Left cardiac atrium (tissue), 4 donors: ENCODE measurements at places on chromosomes 12 and 14. TPM values are rescaled to one million over a fixed set of nuclear protein-coding genes. Genes with fewer than 3 reads are reported as not detected.

Gene KCNC2
- not detected for total RNA-seq

- DNase-seq, result no peak
Observed at GRCh38 chr14:38950676-38951075, 152.4 kb downstream of the SEC23A start.

- peak; percentile 8 for DNase-seq
Observed at GRCh38 chr14:104939666-104940410, 15.2 kb downstream of the PLD4 start.

DNA sequence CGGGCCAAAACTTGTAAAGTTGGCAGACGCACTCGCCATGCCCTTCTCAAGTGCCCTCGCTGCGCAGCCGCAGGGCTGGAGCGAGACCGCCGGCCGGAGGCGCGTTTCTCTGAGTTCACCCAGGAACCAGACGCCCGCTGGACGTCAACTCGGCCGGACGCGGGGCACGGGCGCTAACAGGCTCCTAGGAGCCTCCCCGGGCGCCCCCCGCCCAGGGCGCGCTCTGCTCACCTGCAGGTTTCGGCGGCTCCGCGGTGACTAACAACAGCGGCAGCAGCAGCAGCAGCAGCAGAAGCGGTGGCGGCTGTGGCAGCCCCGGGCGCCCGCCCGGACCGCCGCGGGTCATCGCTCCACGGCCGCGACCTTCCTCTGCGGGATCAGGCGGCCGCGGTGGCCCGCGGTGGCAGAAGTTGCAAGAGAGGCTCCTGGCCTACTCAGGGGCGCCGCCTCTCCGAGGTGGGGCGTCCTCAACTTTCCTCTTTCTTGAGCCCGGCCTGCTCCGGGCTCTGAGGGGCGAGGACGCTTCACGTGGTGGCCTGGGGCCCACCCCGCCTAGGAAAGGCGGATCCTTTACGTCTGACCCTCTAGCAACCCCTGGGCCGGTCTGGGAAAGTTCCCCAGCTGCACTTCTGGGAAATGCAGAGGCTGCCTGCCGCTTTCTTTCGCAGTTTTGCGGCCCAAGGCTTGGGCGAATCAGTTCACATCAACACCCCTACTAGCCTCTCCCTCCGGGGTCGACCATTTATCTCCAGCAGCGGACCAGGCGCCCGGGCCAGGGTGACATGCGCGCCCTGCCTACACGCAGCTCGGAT lies at the start of gene PLBD1:
Gene PLBD1, minus strand, starts transcription at position 533 of the 812 bp plus-strand sequence. Its CDS starts 187 bp downstream, at position 346.
- DNase-seq, result peak; percentile 77
